ENCODE measurements at places on chromosomes 7 and 10.

- peak; percentile 65 for DNase-seq
Observed at GRCh38 chr7:41002741-41003610, 699.9 kb downstream of the INHBA start.

- DNase-seq = no peak
Observed at GRCh38 chr7:3821488-3821887, 520.4 kb downstream of the SDK1 start.

DNA sequence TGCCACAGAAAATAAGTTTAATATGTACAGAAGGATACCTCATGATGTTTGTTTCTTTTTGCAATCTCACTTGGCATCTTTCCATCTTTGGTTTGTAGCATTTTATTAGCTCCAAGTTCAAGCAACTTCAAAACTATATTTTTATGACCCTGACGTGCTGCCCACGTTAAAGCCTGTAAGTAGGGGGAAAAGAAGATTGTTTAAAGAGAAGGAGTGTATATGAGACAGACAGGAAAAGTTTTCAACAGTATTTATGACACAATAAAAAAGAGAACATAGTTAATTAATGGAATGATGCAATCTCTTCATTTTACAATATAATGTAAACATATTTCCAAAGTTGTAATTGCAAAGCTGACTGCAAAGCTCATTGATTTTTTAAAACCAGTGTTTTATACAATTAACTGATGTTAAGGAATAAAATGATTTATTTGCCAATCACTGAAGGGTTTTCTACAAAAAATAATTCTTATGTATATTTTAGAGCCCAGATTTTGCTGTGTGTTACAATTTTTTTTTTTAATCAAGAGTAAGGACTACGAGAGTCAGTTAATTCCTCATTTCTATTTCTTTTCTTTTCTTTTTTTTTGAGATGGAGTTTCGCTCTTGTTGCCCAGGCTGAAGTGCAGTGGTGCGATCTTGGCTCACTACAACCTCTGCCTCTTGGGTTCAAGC is 42.5 kb downstream of the ASZ1 start:
- no peak for DNase-seq

DNA sequence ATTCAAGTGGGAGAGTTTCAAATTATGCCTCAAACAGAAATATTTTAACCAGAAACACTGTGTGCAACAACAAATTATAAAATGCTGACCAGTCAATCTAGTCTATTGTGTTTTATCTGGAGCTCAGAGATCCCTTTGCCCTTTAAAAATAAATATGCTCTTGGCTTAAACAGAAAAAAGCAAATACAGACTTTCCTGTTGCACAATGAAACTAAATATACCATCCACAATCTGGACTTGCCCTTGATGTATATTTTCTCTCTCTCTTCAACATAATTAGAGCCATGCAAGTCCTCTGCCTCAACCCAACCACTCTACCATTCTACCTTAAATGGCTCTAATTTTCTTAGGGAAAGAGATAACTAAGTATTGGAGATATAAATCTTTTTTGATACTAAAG is 34.9 kb downstream of the ASAH2 start:
- no peak for DNase-seq

DNA sequence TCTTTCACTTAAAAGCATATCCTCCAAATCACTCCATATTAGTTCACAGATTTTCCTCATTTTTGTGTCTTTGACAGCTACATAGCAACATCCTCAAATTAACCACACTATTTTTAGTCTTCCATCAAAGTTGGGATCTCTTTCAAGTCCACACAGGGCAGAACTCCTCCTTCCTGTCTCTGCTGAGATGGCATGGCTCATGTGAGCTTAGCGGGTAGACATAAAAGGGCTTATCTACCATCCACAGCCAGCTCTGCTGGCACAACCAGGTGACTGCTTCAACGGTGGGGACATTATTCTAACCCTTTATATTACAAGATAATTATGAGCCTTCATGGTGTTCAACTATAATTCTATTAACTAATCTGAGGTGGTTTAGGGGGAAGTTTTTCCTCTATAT is 35.5 kb downstream of the ICA1 start:
- DNase-seq = no peak

GRCh38 chr7:22781230-22781711 is 41.4 kb downstream of the TOMM7 start:
- DNase-seq = peak; percentile 86

DNA sequence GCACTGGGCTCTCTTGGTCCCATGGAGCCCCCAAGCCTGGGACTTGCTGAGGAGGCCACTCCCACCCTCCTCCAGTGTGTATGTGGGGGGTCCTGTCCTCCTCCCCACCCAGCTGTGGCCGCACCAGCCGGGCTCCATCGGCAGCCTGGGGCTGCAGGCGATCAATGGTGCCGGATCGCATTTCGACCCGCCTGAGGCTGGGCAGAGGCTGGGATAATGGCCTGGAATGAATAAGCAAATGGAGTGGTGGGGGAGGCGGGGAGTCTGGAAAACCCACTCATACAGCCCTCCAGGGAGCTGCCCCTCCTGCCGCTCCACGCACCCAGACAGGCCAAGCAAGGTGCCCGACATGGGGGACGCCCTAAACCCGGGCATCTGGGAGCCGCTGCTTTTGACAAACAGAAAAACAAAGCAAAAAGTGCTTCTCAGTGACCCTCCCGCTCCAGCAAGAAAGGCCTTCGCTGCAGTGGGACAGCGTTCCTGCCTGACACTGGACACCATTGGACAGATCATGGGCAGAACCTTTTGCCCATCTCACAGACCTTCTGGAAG is 160.5 kb downstream of the NRF1 start:
- DNase-seq = no peak

- DNase-seq = no peak
Observed at GRCh38 chr7:5193880-5194279, 3.8 kb downstream of the WIPI2 start.
